ENCODE measurements at places on chromosomes 11 and 22.

DNA sequence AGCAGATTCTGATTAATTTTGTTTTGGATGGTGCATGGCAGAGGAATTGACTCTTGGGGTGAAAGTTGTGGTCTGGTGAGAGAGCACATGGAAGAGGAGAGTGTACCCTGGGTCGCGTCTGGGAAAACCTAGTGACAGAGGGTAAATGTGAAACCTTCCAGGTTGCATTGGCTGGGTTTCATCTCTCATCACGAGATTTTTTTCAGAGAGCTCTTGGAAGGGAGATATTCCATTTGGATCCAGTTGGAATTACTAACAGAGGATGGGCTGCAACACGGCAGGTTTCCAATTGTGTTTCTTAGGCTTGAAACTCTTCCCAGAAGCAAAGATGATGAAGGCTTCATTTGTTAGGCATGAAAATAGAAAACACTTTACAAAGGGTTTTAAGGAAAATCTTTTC, 109.7 kb upstream of the MTMR2 start:
- no peak for DNase-seq

DNA sequence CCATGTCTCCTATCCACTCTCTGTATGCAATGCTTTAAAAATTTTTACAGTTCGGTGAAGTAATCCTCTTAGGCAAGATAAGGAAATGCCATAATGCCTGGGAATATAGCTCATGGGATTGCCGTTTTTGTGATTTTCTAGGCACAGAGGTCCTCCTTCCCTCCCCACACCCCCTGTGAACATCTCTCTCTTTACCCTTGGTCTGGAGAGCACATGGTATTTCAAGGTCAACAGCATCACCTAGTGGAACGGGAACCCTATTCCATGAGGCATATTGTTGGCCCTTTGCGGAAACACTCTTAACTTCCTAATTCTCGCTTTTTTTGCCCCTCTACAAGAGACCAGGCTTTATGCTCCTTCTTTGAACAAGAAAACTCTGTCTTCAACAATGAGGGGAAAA, 8.8 kb downstream of the NXPE4 start:
- DNase-seq: no peak

DNA sequence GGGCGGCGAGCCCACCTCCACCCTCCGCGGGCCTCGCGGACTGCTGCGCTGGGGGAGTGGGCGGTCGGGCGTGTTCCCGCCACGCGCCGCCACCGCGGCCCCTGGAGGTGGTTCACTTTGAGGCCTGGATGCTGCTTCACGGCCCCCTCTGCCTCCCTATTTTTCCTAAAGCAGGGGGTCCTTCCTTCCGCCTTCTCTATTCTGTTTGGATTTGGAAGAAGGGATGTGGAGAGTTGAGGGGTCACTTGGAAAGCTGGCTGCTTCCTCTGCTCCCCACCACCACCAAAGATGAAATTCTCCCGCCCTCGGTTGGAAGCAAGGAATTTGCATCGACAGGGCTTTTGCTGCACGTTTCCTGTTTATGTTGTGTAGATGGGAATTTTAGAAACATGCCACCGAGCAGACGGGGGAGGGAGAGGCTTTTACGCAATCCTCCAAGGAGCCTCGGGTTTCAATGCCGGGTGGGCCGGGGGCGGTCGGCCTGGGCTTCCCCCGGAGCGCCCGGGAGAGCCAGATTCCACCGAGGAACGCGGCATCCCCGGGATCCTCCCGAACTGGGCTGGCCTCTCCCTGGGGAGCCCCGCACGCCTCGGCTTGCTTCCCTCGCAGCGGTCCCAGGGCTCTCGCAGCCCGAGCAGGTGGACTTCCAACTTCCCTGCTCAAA, 403 bp upstream of the SBF2 start:
- no peak for DNase-seq

DNA sequence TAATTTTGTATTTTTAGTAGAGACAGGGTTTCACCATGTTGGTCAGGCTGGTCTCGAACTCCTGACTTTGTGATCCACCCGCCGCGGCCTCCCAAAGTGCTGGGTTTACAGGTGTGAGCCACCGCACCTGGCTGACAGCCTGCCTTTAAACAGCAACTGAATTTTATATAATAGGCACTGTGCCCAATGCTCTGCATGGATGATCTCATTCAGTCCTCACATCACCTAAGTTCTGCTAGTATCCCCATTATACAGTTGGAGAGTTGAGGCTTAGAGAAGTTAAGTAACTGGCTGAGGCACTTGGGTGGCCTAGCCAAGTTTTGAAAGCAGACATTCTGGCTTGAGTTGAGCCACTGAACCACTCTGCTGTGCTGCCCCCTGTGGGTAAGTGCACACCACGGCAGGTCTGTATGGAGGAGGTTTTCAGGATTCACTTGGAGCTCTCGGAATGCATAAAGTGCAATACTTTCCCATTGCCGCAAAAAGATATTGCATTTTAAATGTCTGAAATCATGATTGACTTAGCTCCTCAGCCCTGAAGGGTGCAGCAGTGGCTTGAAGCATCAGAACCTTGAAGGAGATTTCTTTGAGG, 112.4 kb downstream of the LDLRAD3 start:
- no peak for DNase-seq

GRCh38 chr22:27193636-27194035, 536.2 kb downstream of the MIAT start:
- no peak for DNase-seq

GRCh38 chr11:78066471-78066870, 2.8 kb downstream of the THRSP start:
- DNase-seq: no peak

DNA sequence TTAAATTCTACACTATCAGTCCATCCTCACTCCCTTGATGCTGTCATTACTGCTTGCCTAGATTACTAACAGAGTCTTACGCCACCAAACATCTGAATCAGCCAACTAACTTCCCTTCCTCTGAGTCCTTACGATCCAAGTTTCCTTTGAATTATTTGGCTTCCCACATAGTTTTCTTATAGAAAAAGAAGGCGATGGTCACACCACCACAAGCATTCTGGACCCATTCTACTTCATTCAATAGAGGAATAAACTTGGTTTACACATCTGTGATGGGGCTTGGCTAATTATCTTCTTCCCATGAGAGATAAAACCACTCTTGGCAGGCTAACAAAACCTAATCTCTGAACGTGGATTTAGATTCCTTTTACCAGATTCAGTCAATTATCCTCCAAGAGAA, 35.0 kb downstream of the INTS4 start:
- DNase-seq: no peak

- no peak for DNase-seq
Measured at GRCh38 chr11:47516155-47516554, 36.8 kb downstream of the CELF1 start.

GRCh38 chr11:44258190-44258489, 51.8 kb downstream of the ALX4 start:
- no peak for DNase-seq

All from occipital lobe (tissue), 3 donors.